ENCODE measurements at places on chromosomes 3 and 15. TPM values are rescaled to one million over a fixed set of nuclear protein-coding genes. Genes with fewer than 3 reads are reported as not detected.

The CEP63 gene
- total RNA-seq: 17.3 TPM

The RHOV gene
- total RNA-seq: 0.63 TPM

The TMCO5A gene
- 0.14 TPM for total RNA-seq

The SLC33A1 gene
- 47.8 TPM for total RNA-seq

The LEKR1 gene
- total RNA-seq: 2.2 TPM

The SPTBN5 gene
- 7.1 TPM for total RNA-seq

The LRRC31 gene
- 2.9 TPM for total RNA-seq

The BUB1B gene
- total RNA-seq: 1.4 TPM

The BRK1 gene
- total RNA-seq: 126 TPM

The GPR62 gene
- 0.55 TPM for total RNA-seq

The MNS1 gene
- total RNA-seq: 2.2 TPM

The CFAP100 gene
- 0.40 TPM for total RNA-seq

The GOLGA6B gene
- not detected for total RNA-seq

The SHC4 gene
- 3.7 TPM for total RNA-seq

The RLBP1 gene
- not detected for total RNA-seq

The SSUH2 gene
- 2.8 TPM for total RNA-seq

The PRR20G gene
- not detected for total RNA-seq

The TIGIT gene
- total RNA-seq: 0.40 TPM

The LRRC34 gene
- total RNA-seq: 2.3 TPM

The LPP gene
- 478 TPM for total RNA-seq

The SMCO1 gene
- total RNA-seq: not detected

The SNX22 gene
- total RNA-seq: 1.0 TPM

The HTD2 gene
- total RNA-seq: 10.6 TPM

The SENP8 gene
- total RNA-seq: 4.8 TPM

The FBXO40 gene
- 0.03 TPM for total RNA-seq
